Stimulated activated CD4-positive, alpha-beta T cell treated with anti-CD3 and anti-CD28 coated beads, TNF-alpha, amount 100 ng/mL, for 4 hours (primary cell): ENCODE measurements at places on chromosomes 7 and 10.

- DNase-seq = no peak
These were observed 50.3 kb upstream of the EGR2 start for GRCh38 chr10:62866451-62866850.

DNA sequence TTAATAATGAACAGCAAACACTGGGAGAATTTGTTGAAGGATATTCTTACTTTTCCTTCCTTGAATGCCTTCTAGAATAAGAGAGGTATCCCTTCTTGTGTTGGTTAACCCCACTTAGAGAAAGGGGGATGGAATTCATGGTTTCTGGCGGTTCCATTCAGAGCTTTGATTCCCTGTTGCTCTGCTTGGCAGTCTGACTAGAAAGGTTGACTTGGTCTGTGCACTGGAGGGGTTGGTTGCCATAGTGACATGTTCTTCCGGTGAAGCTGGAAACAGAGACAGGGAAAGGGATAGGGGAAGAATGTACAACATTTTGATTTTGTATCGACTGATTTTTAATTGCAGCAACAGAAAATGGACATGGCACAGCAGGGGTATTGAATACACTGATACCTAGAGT lies 2.5 kb downstream of the TMEM178B start:
- no peak for DNase-seq

GRCh38 chr7:52119537-52119936 lies 802.9 kb upstream of the COBL start:
- DNase-seq = no peak

DNA sequence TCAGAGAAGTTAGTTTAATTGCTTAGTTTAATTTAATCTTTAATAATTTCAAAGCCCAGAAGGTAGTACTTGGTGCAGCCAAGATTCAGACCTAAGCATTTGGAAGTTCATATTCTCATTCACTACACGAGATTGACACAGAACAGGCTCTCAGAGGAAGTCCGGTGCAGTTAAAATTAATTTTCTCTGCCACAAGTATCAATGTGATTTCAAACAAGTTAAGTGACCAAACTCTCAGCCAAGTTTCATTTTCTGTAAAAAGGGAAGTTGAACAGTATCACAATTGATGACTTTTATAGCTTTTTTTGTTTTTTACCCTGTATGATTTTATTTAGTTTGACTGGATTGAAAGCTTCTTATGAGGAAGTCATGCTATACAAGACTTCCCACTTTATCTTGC lies 1494.9 kb upstream of the LRRTM3 start:
- no peak for DNase-seq

DNA sequence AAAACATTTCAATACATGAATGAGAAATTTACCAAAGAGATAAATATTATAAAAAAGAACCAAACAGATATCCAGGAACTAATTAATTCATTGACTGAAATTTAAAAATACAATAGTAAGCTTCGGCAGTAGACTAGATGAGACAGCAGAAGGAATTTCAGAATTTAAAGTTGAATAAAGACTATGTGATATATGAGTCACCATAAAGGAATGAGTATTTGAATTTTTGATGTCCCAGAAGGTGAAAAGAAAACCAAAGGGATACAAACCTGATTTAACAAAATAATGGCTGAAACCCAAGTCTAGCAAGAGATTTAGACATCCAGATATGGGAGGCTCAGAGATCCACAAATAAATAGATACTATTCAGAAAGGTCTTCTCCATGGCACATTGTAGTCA lies 623.9 kb upstream of the FOXK1 start:
- DNase-seq = no peak
